AG10803 (cell line): ENCODE measurements at places on chromosomes 13 and 19.
A peak's percentile ranks its signal among the peaks of the same experiment; 100 is the strongest.

- no peak for DNase-seq
Observed at GRCh38 chr13:100940658-100941057, 266.1 kb upstream of the TMTC4 start.

- peak; percentile 69 for DNase-seq
Observed at GRCh38 chr19:44927746-44928145, 13.3 kb downstream of the APOC1 start.

GRCh38 chr19:18063463-18063862 is 23.3 kb downstream of the IL12RB1 start:
- no peak for DNase-seq

- DNase-seq = no peak
Observed at GRCh38 chr13:71249011-71249410, 618.0 kb downstream of the DACH1 start.

- peak; percentile 72 for DNase-seq
Observed at GRCh38 chr13:43905435-43906031, 25.8 kb downstream of the LACC1 start.

DNA sequence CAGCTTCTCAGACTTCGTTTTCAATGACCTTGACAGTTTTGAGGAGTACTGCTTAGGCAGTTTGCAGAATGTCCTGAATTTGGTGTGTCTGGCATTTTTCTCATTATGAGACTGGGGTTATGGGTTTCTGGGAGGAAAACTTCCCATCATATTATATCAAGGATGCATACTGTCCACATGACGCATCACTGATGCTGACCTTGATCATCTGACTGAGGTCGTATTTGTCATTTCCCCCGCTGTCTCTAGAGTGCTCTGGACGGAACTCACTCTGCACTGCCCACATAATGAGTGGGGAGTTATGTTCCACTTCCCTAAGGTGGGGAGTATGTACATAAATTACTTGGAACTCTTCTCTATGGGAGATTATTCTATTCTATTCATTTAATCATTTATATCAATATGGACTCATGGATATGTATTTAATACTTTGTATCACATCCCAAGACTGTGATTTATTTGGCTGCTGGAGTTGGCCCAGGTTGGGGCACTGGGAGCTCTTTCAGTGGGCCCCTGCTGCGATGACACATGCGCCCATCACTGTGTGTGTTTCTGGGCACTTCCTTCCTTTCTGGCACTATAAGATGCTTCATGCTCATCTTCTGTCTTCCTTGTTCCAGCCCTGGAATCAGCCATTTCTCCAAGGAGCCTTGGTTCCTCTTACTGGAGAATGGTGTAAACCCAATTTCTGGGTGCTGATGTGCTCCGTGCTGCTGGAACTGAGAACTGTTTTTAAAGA is 138.6 kb downstream of the MIPEP start:
- no peak for DNase-seq

DNA sequence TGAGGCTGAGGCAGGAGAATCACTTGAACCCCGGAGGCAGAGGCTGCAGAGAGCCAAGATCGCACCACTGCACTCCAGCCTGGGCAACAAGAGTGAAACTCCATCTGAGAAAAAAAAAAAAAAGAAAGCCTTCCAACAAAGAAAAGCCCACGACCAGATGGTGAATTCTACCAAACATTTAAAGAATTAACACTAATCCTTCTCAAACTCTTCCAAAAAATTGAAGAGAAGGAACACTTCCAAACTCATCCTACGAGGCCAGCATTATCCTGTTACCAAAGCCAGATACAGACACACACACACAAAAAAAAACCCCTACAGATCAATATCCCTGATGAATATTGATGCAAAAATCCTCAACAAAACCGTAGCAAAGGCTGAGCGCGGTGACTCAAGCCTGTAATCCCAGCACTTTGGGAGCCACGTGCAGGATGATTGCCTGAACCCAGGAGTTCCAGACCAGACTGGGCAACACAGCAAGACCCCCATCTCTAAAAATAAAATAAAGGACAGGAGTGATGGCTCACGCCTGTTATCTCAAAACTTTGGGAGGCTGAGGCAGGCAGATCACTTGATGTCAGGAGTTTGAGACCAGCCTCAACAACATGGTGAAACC is 6.2 kb upstream of the EVI5L start:
- DNase-seq = peak; percentile 20

DNA sequence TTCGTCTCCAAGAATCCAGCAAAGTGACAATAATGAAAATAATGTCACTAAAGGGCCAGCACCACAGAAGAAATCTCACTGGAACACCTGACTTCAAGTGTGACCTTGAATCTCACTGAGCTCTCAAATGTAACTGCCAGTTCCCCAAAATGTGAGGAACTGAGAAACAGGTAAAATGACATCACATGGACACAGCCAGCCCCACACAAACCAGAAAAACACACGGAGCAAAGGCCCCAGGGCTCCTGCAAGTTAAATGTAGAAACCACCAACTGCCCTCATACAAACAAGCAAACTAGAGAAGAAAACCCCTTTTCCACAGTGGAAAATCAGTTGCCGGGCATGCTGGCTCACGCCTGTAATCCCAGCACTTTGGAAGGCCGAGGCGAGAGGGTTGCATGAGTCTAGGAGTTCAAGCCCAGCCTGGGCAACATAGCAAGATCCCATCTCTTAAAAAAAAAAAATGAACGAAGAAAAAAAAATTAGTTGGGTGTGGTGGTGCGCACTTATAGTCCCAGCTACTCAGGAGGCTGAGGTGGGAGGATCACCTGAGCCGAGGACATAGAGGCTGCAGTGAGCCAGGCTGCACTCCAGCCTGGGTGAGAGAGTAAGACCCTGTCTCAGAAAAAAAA is 8.7 kb upstream of the KANK2 start:
- no peak for DNase-seq

DNA sequence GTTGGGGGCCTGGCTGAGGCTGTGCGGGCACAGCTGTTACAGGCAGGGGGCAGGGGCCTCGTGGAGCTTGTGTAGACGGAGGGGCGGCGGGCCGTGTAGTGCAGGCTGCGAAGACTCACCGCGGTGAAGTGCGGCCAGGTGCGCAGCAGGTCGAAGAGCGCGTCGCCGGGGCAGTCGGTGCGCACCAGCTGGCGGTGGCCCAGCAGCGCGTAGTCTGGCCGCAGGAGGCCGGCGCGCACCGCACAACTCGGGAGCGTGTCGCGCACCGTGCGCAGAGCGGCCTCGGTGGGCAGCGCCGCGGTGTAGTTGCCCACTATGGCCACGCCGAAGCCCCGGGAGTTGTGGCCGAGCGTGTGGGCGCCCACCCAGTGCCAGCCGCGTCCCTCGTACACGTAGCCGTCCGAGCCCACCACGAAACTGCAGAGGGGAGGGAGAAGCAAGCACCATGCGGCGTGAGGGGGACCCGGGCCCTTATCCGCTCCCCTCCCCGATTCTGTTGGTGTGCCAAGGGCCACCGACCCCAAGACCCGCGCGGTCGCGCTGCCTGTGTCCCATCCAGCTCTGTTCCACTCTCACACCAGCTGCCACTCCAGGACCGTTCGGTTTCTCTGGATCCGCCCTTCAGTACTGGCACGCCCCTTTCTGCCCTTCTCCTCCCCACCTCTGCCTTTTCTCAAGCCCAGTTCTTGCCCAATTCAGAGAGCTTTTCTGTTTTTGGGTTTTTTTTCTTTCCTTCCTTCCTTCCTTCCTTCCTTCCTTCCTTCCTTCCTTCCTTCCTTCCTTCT is 5.4 kb upstream of the RASAL3 start:
- no peak for DNase-seq

DNA sequence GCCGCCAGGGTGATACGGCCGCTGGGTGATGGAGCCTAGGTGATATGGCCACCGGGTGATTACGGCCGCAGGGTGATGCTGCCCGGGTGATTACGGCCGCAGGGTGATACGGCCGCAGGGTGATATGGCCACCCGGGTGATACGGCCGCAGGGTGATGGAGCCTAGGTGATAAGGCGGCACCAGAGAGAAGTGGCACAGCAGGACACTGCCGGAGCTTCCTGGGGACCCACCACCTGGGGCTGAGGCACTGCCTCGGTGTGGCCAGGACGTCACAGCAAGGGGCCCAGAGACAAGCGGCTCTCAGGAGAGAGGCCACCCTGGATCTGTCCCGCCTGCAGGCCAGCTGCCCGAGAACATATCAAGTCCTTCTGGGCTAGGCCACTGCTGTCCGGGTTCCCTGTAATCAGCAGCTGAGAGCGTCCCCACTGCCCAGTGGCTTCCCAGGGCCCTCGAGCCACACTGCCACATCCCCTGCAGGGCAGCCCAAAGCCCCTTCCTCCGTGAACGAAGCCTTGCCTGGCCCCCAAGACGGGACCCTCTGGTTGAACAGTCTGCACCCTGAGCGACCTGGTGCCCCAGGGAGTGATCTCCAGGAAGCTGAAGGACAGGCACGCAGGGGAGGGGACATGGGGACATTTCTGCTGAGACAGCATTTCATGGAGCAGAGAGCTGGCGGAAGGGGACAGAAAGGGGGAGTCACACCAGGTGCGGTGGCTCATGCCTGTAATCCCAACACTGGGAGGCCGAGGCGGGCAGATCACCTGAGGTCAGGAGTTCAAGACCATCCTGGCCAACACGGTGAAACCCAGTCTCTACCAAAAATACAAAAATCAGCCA is 22.1 kb downstream of the ZNF787 start:
- no peak for DNase-seq

DNA sequence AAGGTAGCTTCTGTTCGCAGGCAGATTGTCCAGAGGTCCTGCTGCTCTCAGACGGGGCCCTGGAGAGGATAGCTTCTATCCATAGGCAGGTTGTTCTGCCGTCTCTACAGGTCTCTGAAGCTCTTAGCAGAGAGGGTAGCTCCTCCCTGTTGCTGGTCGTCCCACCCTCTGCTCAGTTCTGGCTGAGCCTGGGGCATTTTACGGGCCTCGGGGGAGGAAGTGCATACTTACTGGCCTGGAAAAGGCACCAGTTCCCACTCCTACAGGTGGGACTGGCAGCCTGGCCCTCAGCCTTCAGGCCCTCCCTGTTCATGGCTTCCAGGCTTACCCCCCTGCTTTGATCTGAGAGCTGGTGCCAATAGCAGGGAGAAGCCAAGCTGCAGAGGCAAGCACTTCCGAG is 42.3 kb downstream of the USPL1 start:
- no peak for DNase-seq

DNA sequence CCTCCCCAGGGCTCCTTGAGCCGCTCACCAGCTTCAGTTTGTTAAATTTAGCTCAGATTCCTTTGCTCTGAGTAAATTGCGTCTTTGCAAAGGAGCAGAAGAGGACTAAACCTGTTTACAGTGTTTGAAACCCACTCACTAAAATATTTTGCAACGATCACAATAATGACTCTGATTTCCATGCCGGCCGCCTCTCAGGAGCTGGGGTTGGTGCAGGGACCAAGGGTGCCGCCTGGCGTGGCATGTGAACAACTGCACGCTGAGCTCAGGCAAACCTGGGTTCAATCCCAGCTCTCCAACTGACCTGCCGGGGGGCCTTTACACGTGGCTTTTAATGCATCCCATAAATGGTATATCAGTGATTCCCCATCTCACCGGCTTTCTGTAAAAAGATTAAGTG is 68.7 kb upstream of the CACNA1A start:
- DNase-seq = peak; percentile 50

GRCh38 chr19:1863328-1863637 is at the start of gene KLF16:
Gene KLF16, minus strand, starts transcription at chr19:1863579. Its CDS starts 82 bp downstream, at chr19:1863497.
- DNase-seq = no peak

- no peak for DNase-seq
Observed at GRCh38 chr19:12759686-12760085, 8.1 kb downstream of the BEST2 start.

- no peak for DNase-seq
Observed at GRCh38 chr19:1474765-1475351, 4.2 kb downstream of the C19orf25 start.

GRCh38 chr13:50340551-50341287 is 325.5 kb downstream of the KCNRG start:
- no peak for DNase-seq

- no peak for DNase-seq
Observed at GRCh38 chr13:71493189-71493588, 373.8 kb downstream of the DACH1 start.

DNA sequence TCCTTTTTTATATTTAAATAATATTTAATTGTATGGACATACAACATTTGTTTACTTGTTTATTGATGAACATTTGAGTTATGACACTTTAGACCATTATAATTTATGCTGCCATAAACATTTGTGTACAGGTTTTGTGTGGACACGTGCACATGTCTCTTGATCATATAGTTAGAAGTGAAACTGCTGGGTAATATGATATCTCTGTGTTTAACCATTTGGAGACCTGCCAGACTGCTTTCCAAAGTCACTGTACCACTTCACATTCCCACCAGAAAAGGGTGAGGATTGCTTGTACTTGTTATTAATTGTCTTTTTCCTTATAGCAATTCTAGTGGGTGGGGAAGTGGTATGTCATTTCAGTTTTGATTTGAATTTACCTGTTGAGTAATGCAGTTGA is 145.6 kb upstream of the KLHL1 start:
- DNase-seq = no peak

DNA sequence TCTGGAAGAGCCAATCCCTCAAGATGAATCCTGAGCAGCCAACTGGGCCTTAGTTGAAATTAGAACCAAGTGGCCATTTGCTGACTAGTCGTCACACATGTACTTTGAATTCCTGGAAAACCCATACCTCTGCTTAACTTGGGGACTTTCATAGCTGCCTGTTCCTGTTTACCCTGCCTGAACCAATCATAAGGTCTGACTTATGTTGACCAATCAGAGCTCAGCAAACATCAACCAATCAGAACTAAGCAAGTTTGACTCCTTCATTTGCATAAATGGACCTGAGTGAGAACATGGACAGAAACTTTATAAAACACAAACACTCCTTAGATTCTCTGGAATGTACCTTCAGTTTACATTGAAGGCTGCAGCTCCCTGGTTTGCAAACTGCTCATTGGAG is 50.8 kb downstream of the LATS2 start:
- peak; percentile 38 for DNase-seq

GRCh38 chr13:24630851-24631620 is 49.2 kb upstream of the ATP12A start:
- DNase-seq = peak; percentile 22

- no peak for DNase-seq
Observed at GRCh38 chr13:44146138-44146537, 227.5 kb upstream of the SERP2 start.

DNA sequence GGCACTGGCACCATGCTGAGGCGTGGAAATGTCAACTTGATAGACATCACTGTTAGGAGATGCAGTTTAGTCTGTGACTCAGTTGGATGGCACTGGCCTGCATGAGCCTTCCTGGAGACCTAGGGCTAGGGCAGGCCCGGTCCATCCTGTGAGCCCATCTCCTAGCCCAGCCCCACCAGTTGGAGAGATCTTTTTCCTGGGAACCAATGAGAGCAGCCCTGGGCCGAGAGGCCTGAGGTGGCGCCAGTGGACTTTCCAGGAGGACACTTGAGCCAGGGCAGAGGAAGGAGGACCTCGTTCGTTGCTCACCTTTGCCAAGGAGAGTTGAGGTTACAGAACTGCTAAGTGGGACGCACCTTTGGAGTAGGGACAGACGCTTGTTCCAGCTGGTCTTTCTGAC is 100.5 kb upstream of the TEX29 start:
- DNase-seq = no peak
